ENCODE measurements at places on chromosomes 13 and 19.

DNA sequence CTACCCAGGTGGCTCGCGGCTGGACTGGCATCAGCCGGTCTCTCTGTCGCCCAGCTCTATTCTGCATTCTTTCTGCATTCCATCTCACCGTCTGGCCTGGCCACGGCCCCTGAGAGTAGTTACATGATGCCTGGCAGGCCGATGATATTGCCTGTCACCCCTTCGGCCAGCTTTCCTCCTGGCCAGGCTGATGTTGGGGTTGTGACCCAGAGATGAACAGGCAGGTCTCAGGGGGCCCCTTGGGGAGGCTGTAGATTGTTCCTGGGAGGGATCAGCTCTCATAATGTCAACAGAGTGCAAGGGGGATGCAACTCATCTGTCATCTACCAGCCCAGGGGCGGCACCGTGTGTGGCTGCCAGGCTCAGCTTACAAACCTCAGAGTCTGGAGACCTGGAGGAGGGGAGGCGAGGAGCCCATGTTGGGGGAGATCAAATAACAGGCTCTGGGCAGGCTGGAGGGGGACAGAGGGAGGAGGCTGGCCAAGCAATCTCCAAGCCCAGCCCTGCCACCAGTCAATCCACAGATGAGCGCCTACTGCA, 13.6 kb upstream of the FBXO17 start:
- no peak for DNase-seq

DNA sequence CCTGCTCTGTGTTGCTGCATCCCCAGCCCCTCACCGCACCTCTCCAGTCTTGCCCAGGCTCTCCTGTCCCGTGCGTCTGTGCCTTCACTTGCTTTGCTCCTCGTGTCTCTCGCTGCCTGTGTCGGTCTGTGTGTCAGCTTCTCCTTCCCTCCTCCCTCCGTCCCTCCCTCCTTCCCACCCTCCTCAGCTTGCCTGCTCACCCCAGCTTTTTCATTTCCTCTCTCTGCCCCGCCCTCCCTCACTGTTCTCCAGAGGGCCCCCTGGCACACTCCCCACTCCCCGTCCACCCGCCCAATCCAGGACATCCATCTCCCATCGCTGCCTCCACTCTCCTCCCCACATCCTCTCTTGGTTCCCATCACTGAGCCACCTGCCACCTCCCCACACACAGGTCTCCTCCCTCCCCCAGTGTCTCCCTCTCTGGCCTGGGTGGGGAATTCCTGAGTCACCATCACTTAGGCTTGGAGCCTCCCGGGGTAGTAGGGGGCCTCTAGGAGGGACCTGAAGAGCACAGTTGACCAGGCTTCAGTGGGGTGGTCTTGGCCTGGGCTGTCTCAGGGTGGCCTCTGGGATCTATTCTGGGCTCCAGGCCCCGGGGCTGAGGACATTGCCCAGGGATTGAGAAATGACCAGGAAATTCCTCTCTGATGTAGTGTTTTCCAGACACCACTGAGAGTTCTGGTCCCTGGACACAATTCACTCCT, at the start of gene PTGIR:
TSS of gene PTGIR (minus strand) at position 132 of the 704 bp plus-strand sequence. CDS start 864 bp downstream, outside the sequence.
- DNase-seq = no peak

- DNase-seq = no peak
Observed at GRCh38 chr19:35214766-35215422, 13.6 kb downstream of the FAM187B start.

GRCh38 chr13:28318496-28318895, 176.4 kb downstream of the FLT1 start:
- no peak for DNase-seq

GRCh38 chr19:42323852-42324654, 1.4 kb upstream of the MEGF8 start:
- no peak for DNase-seq

DNA sequence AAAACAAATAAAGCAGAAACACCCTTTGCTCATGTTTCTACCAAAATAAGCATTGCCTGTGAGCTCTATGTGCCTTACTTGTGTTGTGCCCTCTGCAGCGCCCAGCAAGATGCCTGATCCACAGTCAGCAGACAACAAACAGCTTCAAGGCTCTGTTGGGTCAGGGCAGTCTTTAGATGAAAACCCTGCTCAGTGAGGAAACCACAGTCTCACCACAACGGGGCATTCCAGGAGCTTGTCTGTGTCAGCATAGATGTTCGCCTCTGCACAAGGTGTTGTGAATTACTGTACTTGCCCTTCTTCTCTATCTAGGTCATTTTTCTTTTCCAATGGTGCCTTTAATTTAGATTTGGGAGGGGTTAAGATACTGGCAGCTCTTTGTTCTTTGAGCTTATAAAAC, 251.9 kb downstream of the COL4A1 start:
- no peak for DNase-seq

- DNase-seq = no peak
Observed at GRCh38 chr19:46503848-46504453, 8.3 kb upstream of the PNMA8B start.

DNA sequence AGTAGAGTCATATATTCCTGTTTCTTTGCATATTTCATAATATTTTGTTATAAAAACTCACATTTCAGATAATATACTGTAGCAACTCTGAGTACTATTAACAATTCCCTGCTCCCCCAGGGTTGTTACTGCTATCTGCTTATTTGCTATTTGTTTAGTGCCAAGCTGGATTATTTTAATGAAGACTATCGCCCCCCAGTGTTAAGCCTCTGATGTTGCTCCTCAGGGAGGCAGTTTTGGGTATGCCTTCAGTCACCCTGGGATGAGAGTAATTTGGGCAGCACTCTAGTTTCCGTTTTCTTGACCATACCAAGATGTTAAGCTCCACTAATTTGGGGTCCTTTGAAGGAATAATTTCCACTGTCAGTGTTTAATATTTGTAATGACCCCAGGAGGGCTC, 46.0 kb downstream of the MICU2 start:
- DNase-seq = no peak

DNA sequence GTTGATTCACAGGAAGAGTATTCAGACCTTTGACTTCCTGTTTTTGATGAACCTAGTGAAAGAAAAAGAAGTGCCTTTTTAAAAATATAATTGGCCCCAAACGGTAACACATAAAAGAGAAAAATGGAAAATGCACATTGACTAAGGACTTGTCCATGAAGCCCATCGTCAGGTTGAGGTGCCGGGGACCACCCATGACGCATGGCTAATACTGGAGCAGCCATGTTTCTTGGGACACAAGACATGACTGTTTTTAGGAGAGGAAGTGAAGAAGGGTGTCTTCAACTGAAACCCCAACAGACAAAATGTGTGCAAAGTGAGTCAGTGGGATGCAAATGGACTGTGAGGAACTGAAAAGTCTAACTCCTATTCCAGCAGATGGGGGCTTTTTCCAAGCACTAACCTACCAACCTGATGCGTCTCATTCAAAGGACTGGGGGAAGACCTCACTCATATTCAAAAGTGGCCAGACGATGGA, 459.4 kb downstream of the FOXO1 start:
- no peak for DNase-seq

DNA sequence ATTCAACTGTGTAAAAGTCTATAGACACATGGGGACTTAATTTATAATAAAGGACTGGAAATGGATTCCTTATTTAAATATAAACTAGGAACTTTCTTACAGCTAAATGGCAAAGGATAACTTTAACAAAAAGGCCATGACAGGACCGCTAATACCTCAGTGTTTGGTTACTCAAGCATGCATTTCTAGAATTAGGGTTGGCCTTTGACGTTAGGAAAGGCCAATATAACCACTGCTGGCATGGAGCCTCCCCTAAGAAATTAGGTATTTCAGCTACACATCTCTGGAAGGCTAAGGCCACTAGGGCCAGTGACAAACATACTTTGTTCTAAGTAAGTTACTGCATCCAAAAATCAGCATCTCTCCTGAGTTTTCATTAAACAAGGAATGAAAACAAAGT, 9.3 kb downstream of the PEG3 start:
- no peak for DNase-seq

- DNase-seq = no peak
Observed at GRCh38 chr19:1513499-1514294, 878 bp upstream of the ADAMTSL5 start.

- no peak for DNase-seq
Observed at GRCh38 chr19:50003254-50003788, 21.9 kb downstream of the VRK3 start.

DNA sequence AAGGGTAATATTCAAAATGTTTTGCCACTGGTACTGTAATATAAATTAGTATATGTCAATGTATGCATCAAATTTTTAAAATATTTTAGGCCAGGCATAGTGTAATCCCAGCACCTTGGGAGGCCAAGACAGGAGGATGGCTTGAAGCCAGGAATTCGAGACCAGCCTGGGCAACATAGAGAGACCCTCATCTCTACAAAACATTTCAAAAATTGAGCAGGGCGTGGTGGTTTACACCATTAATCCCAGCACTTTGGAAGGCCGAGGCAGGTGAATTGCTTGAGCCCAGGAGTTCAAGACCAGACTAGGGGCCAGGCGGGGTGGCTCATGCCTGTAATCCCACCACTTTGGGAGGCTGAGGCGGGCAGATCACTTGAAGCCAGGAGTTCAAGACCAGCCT, 14.1 kb upstream of the STRN4 start:
- DNase-seq = no peak

GRCh38 chr13:94435604-94436226, 43.8 kb downstream of the DCT start:
- DNase-seq = peak; percentile 71

DNA sequence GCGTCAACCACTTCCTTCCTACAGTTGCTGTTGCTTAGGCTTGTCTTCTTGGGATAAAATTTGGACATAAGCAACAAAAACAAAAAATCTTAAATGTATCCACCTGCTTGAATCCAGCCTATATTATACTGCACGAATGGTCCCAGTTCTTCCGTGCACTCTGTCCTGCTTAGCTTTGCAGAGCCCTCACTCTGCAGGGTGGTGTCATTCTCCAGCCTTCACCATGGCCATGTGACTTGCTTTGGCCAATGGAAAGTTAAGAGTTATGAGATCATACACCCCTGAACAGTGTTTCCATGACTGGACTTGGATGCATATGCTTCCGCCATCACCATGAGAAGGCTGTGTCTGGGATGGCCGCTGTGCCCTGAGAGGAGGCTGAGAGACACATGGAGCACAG, 27.4 kb upstream of the SACS start:
- no peak for DNase-seq

GRCh38 chr19:43534816-43535761, 2.1 kb downstream of the ZNF575 start:
- no peak for DNase-seq

DNA sequence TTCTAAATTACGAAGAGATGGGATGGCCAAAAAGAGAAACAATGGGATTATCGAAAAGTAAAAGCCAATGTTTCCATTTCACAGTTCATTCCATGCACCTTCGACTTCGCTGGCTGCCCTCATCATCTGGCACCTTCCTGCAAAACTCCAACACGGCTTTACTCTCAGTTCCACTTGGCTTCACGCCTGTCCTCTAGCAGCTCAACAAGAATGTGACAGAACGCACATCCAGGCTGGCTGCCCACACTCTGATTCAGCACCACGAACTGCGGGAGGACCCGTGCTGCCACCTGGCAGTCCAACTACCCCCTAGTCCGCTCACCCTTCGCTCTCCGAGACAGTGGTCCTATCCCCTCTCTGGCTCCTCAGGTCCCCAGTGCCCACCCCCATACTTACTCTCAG, 11.7 kb downstream of the ATP7B start:
- no peak for DNase-seq

DNA sequence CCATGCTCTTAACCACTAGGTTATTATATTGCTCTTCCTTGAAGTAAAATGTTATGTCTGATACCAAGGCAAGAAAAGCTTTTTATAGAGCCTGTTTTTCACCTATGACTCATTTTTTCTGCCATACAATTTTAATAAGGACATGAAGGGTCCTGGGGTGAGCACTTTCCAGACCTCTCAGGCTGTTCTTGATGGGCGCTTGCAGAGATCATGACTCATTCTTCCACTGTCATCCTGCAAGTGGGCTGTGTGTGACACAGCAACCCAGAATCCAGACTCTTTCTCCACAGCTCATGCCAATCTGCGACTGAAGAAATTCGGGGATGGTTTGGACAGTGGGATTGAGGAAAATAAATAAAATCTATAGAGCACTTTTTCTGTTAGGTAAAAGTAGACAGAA, 506.7 kb upstream of the NBEA start:
- DNase-seq = no peak

- DNase-seq = no peak
Observed at GRCh38 chr13:49646688-49647087, 18.4 kb downstream of the ARL11 start.

DNA sequence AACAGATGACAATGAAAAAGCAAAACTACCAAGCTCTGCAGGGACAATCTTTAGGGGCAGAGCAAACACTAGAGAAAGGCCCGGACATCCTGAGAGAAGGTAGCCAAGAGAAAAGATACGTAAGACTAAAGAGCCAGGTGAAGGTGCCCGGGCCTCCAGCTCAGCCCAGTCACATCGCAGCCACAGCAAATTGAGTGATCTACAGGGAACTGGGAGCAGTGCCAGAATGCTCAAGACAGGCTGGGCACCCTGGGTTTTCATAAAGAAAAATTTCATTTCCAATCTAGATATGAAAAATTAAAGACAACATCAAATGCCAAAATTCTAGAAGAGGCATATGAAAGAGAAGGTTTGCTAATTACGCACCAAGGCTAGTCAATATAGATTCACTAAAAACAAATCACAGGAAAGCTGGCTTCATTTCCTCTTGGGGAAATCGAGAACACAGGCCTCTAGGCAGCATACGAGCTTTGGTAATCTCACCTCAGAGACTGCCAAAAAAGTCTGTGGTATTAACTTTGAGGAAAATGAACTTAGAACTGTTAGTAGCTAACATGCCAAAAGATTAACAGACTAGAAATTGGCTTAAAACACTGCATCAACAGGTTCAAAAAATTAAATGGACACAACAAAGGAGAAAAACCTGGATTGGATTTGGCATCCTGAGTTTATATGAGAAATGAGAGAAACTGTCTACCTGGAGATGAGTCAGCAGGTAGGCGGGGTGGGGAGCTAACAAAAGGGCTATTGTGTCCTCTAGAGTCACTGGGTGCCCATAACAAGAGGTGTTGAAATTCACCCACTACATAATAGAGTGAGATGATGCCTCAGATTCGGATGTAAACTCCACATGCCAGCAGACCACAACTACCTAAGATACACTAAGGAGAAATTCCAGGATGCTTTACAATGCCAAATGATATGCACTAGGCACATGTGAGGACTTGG, 6.6 kb downstream of the ANKRD10 start:
- DNase-seq = no peak

GRCh38 chr13:83453300-83453699, 429.0 kb downstream of the SLITRK1 start:
- DNase-seq = no peak

DNA sequence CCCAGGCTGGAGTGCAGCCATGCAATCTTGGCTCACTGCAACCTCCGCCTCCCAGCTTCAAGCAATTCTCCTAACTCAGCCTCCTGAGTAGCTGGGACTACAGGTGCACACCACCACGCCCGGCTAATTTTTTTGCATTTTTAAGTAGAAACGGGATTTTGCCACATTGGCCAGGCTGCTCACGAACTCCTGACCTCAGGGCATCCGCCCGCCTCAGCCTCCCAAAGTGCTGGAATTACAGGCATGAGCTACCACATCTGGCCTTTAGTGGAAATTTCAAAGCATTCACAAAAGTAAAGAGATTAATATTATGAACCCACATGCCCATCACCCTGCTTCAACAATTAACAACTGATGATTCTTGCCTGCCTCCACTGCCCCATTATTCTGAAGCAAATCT, 20.5 kb upstream of the LATS2 start:
- DNase-seq = no peak

Measured in NCI-H1417 treated with DMSO at 0.1 percent for 48 hours (cell line).